ENCODE measurements at places on chromosomes 3 and 15.

GRCh38 chr3:43641306-43642114 lies 19.7 kb upstream of the ANO10 start:
- no peak for DNase-seq

- DNase-seq, result no peak
These were observed 322.9 kb downstream of the ERC2 start for GRCh38 chr3:56145410-56145809.

DNA sequence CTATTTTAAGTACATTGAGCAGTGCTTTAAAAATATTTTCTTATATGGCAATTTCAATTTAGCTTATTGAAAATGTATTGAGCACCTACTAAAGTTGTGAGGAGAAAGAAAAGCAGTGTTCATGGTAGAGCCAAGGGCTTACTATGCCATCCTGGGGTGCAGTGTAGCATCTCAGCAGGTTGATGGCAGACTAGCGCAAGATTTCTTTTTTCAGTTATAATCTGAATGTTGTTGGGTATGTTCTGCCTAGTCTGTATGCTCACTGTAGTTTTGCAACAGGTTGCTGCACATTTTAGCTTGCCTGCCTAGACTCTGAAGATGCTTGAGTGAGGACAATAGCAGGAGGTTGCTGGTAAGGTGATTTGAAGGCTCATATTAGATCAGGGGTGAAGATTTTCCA lies 103.1 kb upstream of the UNC13C start:
- DNase-seq, result no peak

DNA sequence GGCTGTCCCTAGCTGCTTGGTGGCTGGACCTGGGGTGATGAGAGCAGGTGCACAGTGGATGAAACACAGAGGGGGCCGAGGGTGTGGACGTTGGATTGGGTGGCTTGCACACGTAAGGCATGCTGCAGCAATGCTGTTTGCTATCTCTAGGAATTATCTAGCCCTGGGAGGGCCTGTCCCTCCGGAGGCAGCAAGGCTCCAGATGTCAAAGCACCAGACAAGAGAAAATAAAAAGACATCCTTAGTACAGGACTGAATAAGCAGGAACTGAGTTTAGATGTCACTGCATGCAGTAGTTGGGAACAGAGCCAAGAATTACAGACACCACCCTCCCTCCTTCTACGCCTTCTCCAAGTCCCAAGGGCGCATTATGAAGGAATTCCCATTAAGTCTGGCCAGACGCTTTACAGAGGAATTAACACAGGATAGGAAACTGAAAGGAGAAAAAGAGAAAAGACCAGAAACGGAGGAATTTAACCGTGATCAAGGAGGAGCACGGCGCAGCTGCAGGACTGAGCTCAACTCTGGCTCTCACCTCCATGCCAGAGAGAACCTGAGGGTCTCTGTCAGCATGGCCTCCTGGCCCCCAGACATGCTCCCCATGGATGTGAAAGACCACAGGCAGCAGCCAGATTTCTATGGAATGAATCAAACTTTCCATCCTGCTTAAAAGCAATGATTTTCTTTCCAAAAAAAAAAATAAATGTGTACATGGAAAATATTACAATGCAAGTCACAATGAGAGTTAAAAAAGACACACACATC lies 13.8 kb downstream of the ATP10A start:
- no peak for DNase-seq

GRCh38 chr3:54146506-54147239 lies 24.3 kb downstream of the CACNA2D3 start:
- no peak for DNase-seq

GRCh38 chr15:98561169-98561941 lies 87.0 kb upstream of the IGF1R start:
- no peak for DNase-seq

- DNase-seq, result no peak
These were observed 343.9 kb downstream of the ZBTB20 start for GRCh38 chr3:114803042-114803695.

GRCh38 chr3:179921500-179921899 lies 115.2 kb downstream of the PEX5L start:
- no peak for DNase-seq

DNA sequence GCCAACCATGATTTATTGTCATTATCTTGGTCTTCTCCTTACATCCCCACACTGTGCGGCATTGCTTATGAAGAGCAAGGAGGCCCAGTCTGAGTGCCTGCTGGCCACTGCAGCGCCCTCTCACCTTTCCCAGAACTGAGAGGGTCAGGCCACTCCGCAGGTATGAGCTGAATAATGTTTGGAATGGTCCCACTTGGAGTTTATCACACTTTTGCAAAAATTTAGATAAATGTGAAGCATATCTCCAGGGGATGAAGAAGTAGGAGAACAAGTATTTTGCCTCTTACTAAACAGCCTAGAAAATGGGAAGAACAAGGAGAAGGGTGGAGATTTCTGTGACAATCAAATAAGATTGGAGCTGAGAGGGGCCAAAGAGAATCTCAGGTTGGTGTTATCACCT lies 74.4 kb upstream of the GSK3B start:
- no peak for DNase-seq

DNA sequence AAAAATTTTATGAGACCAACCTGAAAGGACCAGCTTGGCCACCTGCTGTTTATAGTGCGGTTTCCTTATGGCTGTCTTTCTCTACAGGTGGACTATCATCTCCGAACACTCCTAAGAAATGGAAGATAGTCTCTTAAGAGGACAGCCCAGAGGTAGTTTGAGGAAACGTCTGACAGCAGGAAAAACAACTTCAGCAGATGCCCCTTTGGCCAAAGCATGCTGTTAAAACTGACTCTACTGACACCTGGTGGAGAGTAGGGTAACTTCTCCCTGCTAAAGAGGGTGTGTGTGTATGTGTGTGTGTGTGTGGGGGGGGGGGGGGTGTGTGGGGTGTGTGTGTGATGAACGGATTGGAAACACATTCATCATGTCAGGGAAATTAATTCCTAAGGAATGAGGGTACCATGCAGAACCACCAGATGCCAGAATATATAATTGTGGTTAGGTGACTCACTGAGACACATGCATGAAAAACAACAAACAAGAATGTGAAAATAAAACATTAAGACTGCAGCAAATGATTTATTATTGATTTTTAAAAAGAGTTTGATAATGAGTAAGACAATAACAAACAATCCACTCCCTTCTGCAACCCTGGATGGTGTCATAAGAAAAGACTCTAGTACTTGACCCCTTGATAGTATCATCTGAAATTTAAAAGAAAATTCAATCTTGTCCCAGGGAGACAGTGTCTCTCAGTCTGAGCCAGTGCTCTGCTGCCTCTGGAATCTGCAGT lies 256.5 kb downstream of the THRB start:
- DNase-seq, result peak; percentile 71

DNA sequence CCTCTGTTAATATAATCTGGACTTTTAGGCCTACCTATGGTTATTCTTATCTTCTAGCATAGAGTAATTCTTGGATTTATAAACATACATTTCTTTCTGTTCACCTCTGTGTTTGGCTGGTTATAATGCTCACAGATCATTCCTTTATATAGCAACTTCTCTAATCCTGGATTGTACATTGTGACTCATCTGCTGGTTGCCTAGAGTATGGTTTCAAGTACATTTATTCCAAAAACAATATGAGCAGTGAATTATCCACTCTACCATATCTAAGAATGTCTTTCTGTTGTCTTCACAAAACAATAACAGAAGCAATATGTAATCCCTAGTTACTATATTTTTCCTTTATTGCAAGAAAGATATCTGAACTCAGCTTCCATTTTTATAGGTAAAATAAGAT lies 35.3 kb downstream of the FSIP1 start:
- no peak for DNase-seq
